CD4-positive, alpha-beta T cell (primary cell): ENCODE measurements at places on chromosomes 12 and 14. TPM values are rescaled to one million over a fixed set of nuclear protein-coding genes. Genes with fewer than 3 reads are reported as not detected.

Gene ENDOU
- not detected for total RNA-seq

Gene SYCP3
- total RNA-seq: 0.34 TPM

Gene MYL2
- not detected for total RNA-seq

Gene PTPRR
- total RNA-seq: not detected

Gene ETFBKMT
- total RNA-seq: 0.92 TPM

Gene CLEC2A
- total RNA-seq: not detected
